ENCODE measurements at places on chromosomes 12 and 14.

GRCh38 chr14:50705026-50705593, 37.0 kb upstream of the SAV1 start:
- no peak for DNase-seq

- peak; percentile 56 for DNase-seq
Measured at GRCh38 chr14:50342221-50343078, 30.3 kb downstream of the DMAC2L start.

GRCh38 chr14:41859336-41859735, 252.7 kb downstream of the LRFN5 start:
- no peak for DNase-seq

DNA sequence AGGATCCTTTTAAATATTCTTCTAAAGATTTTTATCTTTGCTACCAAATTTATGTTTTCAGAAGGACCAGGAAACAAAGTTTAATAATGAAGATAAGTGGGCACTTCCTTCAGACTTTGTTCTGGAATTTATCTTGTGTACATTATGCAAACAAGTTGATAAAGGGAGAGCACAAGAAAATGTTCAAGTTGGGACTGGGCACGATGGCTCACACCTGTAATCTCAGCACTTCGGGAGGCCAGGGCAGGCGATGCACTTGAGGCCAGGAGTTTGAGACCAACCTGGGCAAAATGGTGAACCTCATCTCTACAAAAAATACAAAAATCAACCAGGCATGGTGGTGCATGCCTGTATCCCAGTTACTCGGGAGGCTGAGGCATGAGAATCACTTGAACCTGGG, 4.6 kb downstream of the PLBD1 start:
- no peak for DNase-seq

GRCh38 chr12:105355752-105356151, 25.3 kb downstream of the C12orf75 start:
- DNase-seq = no peak

DNA sequence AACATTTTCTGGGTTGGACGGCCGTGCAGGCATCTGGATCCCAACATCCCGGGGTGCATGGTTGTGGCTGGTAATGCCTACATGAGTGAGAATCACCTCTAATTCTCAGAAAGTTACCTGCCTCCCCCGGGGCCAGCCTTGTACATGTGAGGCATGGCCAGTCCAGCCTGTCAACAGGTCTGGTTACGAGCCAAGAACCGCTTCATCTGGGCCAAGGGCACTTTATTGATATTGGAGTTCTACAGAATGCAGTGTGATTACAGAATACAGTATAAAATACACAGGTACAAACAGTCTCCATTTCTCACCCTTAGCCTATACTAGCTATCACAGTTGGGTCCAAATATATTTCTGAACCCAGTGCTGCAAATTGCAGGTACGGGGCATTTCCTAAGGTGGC, 84.9 kb upstream of the EVL start:
- DNase-seq = no peak

- no peak for DNase-seq
Measured at GRCh38 chr12:97471194-97471593, 8.6 kb downstream of the RMST start.

- no peak for DNase-seq
Measured at GRCh38 chr14:23486036-23486435, 16.5 kb downstream of the NGDN start.

- DNase-seq = no peak
Measured at GRCh38 chr12:18402872-18403611, 141.7 kb downstream of the PIK3C2G start.

DNA sequence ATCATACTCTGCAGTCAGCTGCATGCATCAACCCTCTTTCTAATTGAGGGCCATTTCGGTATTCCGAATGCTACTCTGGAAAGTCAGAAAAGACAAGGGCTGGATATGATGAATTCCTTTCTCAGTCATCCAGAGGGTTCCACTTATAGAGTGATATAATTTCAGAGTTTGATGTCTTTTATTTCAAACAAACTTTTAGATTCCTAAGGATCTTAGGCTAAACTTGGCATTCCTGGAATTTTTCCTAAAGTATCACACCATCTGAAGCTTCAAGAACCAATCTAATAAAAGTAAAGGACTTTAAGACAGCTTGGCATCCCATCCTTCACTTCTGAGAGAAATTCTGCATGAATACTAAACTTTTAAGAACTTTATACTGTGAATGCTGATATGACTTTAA, 69.3 kb upstream of the KCNJ8 start:
- DNase-seq = no peak

DNA sequence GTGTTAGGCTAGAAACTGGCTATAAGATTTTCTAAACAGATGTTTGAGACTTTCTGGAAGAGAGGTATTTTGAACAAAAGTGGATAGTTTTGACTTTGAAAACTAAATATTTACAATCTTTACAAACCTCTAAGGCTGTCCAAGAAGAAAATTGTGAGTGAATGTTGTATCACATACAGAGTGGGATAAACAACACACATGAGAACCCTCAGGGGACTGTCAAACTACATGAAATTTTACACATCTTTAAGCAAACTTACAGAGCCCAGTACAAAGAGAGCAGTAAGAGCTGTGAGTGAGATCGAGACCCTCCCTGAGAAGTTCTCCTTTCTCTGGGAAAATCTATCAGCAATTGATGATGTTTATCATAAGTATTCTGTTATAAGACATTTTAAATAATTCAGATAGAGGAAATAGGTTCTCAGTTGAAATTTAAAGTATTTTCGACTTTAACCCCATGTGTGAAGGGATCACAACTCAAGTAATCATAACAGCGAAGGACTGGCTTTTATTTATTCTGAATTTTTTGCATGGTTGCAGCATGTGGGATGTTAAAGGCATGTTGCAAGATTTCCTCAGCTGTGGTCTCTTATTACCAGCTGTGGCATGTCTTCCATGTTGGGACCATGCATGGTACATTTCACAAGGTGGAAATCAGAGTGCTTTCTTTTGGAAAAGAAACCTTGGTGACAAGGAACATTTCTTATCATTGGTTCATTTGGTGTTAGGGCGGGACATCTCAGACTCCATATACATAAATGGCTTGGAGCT, 264.0 kb upstream of the PRICKLE1 start:
- no peak for DNase-seq

DNA sequence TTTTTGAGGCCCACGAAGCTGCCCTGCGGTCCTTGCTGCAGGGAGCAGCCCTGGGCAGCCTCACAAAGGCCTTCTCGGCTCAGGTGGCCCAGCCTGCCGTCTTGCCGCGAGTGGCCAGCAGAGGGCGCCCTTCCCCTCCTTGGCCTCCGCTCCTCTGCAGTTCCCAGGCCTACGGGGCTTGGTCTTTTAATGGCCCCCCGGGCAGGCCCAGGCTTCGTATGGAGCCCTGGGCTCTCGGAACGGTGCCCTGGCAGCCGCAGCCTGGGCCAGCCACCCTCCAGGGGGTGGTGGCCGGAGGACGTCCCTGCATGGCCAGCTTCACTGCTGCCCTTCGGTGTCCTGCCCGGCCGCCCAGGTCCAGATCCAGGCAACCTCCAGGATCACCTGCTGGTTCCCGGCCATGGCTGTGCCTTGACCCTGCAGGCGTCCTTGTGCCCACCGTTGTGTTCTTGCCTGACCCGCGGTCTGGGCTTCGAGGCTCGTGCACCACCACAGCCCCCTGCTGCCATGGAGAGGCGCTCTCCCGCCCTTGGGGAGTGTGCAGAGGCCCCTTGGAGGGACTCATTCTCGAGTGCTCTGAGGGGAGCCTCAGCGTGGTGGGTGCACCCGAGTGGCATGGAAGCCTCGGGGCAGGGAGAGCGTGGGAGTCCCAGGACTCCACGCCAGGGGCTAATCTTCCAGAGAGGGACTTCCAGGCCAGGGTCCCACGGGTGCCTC, 9.4 kb downstream of the ASPG start:
- no peak for DNase-seq

DNA sequence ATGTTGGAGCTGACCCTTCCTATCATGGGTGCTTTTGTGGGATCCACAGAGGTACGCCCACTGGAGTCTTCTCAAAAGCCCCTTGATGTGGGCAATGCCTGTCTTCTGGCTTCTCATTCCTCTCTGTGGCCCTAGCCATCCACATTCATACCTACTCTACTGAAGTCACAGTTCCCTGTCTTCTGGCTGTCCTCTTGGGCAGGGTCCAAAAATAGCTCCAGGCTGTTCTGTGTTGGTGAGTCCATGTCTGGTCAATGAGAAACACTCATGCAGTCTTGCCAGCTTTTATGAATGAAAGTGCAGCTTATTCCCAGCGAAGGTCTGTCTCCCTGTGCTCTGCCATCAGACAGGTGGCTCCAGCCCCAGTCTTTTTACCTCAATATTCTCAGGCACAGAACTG, 135.9 kb upstream of the MDM1 start:
- DNase-seq = no peak

GRCh38 chr14:103023881-103024473, 33.4 kb downstream of the CDC42BPB start:
- DNase-seq = no peak

DNA sequence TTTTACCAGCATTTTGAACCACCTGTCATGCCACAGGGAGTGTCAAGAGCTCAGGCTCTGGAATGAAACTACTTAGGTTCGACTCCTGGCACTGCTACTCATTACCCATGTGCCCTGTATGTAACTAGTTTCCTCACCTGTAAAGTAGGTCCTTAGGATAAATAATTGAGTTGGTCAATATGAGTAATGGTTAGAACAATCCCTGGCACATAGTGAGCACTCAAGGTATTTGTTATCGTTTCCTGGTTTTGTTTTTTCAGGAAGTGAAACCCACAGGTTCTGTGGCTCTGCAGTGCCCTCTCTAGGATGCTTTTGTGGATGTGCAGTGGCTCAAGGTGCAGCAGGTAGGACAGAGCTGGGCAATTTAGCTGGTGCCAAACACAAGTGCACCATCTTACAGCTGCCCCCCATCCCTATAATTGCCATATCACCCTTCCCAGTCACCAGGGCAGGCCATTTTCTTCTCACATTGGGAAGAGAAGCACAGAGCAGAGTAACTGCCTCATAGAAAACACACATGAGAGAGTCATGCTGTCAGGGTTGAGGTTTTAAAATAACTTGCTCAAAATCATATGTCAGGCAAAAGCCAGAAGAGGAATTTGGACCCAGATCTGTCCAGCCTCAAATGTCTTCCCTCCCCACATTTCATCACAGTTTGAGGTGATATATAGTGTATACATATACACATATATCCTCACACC, 297.5 kb downstream of the RPAP3 start:
- DNase-seq = no peak

DNA sequence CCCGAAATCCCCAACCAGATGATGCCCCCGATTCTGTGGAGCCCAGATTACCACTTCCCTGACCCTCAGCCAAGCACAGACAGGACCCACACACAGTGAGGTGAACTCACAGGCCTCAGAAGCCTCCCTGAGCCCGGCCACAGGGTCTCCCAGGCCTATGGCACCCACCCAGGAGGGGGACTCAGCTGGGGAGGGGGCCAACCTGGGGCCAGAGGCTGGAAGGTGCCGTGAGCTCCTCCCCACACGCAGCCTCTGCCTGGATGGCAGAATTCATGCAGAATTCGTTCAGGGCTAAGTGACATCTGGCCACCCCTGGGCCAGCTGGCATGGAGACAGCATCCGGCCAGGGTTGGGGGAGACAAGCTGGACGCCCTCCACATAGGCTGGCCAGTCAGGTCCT, 11.8 kb downstream of the TMEM179 start:
- no peak for DNase-seq

DNA sequence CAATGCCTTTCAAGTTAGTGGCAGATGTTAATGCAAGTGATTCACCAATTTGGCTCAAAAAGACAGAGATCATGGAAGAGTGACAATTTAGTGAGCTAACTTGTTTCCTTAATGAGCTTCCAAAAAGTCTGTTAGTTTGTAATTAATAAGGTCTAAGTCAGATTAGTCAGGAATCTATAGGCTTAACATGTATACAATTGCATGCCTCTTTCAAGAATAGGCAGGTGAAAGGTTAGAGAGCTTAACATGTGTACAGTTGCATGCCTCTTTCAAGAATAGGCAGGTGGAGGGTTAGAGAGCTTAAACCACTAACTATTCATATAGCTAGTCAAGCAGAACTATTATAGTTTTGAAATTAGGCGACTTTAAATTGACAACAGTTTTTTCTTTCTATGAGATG, 663.8 kb downstream of the C12orf50 start:
- no peak for DNase-seq
